ENCODE measurements at places on chromosomes 3 and 15.

DNA sequence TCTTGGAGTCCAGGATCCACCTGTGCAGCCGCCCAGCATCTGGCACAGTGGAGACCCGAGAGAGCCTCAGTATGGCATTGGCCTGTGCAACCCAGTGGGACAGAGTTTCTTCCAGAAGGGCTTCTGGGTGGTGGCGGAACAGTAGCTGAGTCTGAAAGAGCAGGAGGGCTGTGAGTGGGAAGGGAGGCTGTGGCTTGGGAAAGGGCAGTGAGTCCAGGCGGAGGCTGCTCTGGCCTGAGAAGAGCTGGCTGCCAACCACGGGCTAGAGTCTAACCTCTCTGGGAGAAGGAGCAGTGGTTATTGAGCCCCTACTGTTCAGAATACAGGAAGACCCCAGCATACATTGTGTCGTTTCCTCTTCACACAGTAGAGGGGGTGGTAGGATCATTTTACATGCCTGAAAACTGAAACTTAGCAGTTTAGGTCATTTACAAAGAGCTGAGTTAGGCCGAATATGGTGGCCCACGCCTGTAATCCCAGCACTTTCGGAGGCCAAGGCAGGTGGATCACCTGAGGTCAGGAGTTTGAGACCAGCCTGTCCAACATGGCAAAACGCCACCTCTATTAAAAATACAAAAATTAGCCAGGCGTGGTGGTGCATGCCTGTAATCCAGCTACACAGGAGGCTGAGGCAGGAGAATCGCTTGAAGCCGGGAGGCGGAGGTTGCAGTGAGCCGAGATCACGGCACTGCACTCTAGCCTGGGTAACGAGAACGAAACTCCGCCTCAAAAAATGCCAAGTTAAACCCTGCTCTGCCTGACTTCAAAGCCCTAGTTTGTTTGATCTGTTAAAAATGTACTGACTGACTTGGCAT, 3.2 kb downstream of the AEN start:
- peak; percentile 59 for DNase-seq

- no peak for DNase-seq
Observed at GRCh38 chr15:80484333-80484864, 80.2 kb downstream of the ARNT2 start.

DNA sequence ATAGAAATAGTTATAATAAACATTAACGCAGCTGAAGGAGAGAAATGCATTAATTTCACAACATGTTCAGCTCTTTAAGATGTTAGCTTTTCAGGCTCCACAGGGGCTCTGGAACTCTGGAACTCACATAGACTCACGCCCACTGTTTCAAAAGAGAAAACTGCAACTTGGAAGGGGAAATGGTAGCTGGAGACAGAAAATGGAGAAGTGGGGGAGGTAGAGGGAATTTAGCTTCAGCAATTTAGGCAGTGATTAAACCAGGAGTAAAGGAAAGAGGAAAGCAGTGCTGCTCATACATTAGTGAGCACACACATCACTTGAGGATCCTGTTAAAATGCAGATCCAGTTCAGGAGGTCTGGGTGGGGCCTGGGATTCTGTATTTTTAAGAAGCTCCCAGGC, 274.8 kb upstream of the TRIM42 start:
- no peak for DNase-seq

DNA sequence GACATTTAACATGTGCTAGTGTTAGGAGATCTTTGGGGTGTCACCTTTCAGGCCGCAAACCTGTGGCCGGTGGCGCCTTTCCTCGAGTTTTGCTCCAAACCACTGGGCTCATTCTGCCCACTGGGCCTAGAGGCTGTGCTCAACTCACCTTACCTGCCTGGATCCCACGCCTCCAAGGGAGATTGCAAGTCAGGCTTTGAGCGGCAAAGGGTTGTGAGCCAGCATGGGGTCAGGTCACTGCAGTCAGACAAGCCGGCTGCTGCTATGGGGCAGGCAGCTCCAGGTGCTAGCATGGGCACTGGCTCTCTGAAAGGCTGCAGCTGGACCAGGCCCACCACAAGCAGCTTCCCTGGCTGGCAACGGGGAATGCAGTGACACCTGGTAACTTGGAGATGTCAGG, 265.5 kb downstream of the ZBBX start:
- DNase-seq: no peak

DNA sequence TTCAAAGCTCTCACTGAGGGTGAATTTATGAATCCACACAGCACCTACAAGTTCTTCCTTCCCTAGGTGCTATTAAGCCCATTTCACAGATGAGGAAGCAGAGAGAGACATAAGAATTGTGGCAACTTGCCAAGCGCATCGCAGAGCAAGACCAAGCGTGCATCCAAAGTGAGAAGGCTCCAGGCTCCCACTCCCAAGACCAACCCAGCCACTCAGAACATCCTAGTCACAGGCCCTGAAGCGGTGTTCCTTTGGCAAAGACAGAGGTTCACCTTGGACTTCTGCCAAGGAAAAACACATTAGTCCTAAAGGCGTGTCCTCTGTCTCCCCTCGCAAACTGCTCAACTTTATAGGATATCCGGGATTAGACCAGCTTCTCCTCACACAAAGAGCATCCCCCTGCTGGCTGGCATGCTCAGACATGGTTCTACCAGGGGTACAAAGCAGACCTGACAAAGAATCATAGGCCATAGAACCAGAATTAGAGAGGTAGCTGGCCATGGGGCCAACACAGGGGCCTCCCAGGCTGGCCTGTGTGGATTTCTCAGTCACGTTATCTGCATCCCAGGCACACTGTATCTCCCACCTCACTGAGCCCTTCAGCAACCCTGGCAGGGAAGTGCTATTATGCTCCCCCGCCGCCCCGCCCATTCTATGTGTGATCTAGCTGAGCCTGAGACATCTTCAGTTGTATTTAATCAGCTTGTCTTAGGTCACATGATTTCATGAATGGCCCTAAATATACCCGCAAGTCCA, 160.2 kb downstream of the FOXP1 start:
- peak; percentile 49 for DNase-seq

DNA sequence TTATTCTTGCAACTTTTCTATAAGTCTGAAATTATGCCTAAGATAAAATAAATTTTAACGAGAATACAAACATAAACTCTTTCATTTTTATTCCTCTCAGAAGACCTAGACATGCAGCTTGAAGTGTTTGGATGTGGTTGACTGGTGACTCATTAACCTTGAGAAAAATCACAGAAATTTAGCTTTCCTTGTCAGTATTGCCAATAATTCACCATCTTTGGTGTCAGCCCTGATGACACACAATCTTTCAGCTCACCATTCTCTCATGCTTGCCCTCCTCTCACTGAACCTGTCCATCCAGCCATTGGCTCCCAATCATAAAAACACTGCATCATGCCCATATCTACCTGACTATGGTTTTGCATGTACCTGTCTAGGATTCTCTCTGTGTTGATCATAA, 22.6 kb upstream of the TNFAIP8L3 start:
- DNase-seq: peak; percentile 33

DNA sequence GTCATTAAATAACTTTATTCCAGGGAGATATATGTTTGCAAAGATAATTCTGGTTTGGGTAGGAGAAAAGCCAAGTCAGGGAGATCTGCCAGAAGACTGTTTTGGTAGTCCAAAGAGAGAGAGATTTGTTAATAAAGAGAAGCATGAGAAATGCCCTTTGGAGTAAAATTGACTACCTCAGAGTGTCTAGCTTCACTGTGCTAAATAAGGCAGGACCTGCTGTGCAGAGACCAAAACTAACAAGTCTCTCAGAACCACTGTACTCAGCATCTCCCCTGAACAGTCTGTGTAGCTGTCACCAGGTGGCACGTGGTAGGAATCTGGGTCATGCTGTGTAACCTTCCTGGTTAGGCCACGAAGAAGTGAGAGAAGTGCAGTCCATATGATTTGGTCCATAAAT, 31.6 kb upstream of the SLC35G2 start:
- peak; percentile 16 for DNase-seq

- DNase-seq: no peak
Observed at GRCh38 chr3:35931867-35932266, 292.5 kb downstream of the ARPP21 start.

DNA sequence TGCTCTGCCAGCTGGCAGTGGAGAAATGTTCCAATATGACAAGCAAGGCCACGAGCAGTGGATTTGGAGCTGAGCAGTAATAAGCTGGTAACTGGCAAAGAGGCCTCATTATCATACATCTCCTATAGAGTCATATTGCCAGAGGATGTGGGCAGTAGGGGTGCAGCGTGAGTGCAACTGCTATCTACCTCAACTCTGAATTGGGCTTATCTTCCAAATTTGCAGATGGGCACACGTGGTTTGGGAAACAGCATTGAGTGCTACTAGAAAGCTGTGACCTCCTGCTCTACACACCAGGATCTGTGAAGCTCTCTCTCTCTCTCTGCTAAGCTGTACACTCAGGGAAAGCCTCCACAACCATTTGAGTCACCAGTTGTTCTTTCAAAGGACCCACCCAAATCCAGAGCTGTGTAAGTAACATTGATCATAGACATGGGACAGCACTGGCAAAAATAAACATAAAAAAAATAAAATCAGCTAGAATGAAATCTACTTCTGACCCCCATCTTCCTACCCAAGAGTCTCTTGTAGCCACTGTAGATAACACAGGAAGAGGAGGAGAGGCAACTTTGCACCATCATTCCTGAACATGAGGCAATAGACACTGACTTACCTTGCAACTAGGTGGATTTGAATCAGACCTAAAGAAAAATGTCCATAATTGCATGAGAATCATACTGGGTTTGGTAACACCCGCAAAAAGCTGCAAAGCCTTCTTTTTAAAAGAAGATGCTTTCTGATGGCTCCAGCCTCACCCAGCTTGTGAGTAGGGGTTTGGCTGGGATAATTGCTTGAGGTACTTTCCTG, 82.9 kb upstream of the THBS1 start:
- DNase-seq: no peak

GRCh38 chr3:168983046-168983445, 680.5 kb downstream of the MECOM start:
- DNase-seq: no peak

- peak; percentile 62 for DNase-seq
Observed at GRCh38 chr3:141561426-141562034, 74.7 kb downstream of the RASA2 start.

- no peak for DNase-seq
Observed at GRCh38 chr3:10232137-10232536, 16.1 kb upstream of the TATDN2 start.

GRCh38 chr3:192367616-192368015, 359.7 kb downstream of the FGF12 start:
- no peak for DNase-seq

DNA sequence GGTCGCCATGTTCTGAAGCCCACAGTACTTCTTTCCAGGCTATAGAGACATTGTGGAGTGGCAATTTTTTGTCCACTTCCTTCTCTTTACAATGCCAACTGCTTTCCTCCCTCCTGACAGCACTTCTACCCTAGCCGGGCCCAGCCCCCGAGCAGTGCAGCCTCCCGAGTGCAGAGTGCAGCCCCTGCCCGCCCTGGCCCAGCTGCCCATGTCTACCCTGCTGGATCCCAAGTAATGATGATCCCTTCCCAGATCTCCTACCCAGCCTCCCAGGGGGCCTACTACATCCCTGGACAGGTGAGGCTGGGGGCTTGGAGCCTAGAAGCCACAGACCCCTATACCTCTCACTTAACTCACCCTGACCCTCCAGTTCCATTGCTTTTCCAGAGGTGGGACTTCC, 2.8 kb downstream of the EIF4G1 start:
- DNase-seq: no peak

GRCh38 chr3:24195504-24196230, 250.6 kb downstream of the NR1D2 start:
- DNase-seq: no peak

- peak; percentile 27 for DNase-seq
Observed at GRCh38 chr3:192943393-192943792, 25.7 kb upstream of the MB21D2 start.

GRCh38 chr15:32738666-32739065, 20.9 kb downstream of the GREM1 start:
- DNase-seq: peak; percentile 45

GRCh38 chr3:111801693-111802092, 57.4 kb upstream of the PHLDB2 start:
- DNase-seq: no peak

DNA sequence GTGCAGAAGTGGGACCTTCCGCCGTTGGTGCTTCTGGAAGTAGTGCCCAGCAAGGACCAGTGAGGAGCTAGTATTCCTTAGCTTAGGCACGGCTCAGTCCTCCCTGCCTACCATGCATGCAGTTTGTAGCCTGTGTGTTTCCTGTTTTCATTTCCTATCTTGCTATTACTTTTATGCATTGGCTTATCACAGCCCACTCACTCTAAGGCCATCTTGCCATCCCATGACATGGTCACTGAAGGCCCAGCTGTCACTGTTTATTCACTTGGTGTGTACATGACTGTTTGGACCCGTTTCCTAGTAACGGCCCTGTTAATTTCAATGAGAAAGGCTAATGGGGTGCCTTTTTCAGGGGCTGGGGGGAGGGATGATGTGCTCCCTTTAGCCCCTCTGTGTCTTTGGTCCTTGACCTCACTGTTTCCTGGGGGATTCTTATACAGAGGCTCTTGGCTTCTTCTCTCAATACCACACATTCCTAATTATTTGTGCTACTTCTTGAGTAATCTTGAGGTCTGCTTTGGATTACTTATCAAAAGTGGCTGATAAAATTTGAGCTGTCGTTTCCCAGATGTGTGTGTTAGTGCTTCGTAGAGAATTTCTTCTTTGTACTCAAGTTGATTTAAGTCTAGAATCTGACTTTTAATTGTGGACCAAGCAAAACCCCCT, 24.5 kb upstream of the TRAK1 start:
- DNase-seq: peak; percentile 79

DNA sequence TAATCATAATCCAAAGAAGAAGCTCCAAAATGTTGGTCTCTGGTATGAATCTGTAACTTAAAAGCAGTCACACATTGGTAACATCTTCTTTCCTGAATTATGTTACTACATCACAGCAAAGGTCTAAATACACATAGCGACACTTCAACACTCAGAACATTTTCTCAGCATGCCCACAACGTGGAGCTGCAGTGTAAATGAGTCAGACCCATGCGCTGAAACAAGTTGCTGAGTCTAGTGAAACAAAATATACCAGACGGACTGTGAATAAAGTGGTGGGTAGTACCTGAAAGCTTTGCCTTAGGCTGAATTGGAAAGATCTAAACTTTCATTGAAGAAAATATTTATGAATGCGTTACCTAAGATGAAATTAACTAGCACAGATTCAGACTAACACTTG, 33.2 kb upstream of the GOLGA8B start:
- peak; percentile 16 for DNase-seq

DNA sequence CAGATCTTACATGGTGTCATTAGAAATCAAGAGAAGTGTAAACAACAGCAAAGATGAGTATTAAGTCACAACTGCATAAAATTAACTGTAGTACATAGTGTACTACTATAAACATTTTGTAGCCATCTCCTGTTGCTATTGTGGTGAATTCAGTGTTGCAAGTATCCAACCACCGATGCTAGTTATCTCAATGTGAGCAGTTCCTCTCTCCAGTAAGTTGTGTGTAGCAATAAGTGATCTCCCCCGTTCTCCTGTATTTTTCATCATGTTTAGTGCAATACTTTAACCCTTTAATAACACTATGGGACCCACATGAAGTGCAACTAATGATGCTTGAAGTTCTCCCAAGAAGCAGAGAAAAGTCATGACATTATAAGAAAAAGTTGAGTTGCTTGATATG, 264.7 kb upstream of the KCNH8 start:
- no peak for DNase-seq

- no peak for DNase-seq
Observed at GRCh38 chr3:106014971-106015370, 146.2 kb upstream of the CBLB start.
